ENCODE measurements at places on chromosomes 16 and 17.

- no peak for DNase-seq
Observed at GRCh38 chr17:31134576-31134975, 39.8 kb downstream of the NF1 start.

- no peak for DNase-seq
Observed at GRCh38 chr16:76490036-76490639, 212.9 kb downstream of the CNTNAP4 start.

- DNase-seq = no peak
Observed at GRCh38 chr17:81111066-81111465, 54.2 kb upstream of the PVALEF start.

DNA sequence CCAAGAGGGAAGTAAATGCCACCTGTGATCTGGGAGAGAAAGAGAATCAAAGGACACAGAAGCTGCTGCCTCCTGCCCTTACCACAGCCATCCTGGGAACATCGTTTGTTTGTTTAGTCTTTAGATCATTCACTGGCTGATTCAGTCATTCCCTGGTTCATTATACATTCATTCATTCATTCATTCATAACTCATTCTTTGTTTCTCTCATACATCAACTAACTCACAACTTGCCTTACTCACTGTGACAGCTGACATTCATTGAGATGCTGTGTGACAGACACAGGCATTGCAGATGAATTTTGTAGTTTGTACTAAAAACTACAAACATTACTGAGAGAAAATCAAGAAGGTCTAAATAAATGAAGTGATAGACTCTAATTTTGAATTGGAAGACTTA lies 291.0 kb upstream of the TNRC6C start:
- DNase-seq = no peak

- DNase-seq = no peak
Observed at GRCh38 chr16:56669005-56669839, at the start of gene MT1H. Gene MT1H, plus strand, starts transcription at chr16:56669814. Its CDS starts 71 bp downstream, at chr16:56669885.

- no peak for DNase-seq
Observed at GRCh38 chr17:40130352-40131042, 8.7 kb downstream of the MSL1 start.

- DNase-seq = peak; percentile 71
Observed at GRCh38 chr17:49996495-49997300, 1.7 kb upstream of the DLX3 start.

- no peak for DNase-seq
Observed at GRCh38 chr17:55090079-55090492, 121.5 kb downstream of the STXBP4 start.

DNA sequence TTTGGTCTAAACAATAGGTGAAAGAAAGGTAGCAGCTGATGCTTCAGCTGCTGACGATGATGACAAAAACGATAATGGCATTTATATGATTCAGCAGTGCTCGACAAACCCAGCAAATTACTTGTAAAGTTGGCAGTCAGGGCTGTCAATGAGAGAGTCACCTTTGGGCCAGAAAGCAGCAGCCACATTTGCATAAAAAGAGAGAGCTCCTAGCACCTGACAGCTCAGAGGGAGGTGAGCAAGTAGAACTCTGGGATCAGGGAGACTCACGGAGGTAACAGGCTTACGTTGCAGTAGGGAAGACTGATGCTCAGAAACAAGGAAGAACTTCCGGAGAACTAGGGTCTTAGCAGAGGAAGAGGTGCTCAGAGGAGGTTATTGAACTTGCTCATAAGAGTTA lies 291.9 kb upstream of the ZFHX3 start:
- DNase-seq = no peak

GRCh38 chr16:21626659-21627277 lies 25.6 kb downstream of the IGSF6 start:
- peak; percentile 88 for DNase-seq

GRCh38 chr16:16109453-16110110 lies 113.7 kb downstream of the ABCC6 start:
- DNase-seq = no peak

DNA sequence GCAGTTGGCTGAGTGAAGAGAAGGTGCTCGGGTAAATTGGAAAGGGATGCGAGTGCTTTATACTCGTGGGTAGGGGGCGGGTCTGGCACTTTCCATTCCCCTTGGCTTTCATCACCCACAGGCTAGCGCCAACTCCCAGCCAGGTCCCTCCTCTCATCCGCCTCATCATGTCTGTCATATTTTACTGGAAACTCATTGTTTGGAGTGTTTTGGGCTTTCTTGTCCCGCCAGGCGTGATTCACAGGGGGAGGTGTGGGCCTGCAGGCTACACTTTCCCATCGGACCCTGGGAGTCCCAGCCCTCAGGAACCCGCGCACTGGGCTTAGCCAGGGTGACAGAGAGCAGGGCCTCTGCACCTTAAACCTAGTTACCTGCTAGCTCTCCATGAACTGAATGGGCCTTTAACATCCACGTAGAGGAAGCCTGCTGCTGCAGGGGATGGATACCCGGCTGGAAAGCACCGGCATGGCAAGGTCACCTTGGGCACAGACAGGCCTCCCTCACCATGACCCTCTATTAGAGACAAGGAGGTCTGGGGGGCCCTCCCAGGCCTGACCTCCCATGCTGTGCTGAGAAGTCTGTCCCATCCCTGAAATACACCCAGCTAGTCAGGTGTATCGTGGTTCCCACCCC lies at the start of gene KRT14:
KRT14 (minus strand) TSS at position 33 of the 633 bp plus-strand sequence. CDS start 61 bp downstream, outside the sequence.
- no peak for DNase-seq

DNA sequence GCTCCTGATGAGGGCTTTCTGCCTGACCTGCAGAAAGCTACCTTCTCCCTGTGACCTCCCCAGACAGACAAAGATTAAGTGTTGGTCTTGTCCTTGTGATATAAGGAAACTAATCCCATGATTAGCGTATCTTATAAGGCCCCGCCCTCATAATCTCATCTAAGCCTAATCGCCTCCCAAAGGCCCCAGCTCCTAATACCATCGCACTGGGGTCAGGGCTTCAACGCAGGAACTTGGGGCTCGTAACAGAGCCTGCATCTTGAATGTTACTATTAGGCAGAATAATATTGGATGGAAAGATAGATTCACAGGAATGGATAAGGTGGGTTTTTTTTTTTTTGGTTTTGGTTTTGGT lies 78.9 kb downstream of the C16orf95 start:
- DNase-seq = no peak

DNA sequence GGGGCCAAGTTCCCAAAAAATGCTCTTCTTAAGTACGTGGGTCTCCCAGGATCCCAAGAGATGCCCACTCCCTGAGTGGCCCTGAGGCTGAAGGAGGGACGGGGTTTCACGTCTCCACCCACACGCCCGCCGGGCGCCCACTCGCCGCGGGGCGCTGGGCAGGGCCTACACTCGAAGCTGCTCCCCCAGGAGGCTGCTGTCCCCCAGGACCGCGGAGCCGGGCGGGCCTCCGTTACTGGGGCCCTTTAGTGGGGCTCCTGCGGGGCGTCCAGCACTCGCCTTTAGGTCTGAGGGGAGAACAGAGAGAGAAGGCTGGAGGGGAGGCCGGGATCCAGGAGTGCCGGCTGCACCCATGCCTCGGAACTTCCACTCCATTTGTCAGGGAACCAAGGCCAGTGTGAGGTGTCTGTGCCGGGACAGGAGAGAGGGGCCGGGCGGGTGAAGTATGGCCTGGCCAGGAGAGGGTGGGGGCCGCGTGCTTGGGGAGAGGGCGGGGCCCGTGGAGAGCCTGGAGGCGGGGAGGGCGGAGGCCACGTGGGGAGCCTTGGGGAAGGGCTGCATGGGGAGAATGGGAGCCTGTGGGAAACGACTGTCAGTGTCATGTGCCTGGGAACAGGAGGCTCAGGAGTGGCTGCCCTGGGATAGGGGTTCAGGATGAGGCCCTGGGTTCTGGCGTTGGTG lies 18.8 kb downstream of the NUBP1 start:
- no peak for DNase-seq

DNA sequence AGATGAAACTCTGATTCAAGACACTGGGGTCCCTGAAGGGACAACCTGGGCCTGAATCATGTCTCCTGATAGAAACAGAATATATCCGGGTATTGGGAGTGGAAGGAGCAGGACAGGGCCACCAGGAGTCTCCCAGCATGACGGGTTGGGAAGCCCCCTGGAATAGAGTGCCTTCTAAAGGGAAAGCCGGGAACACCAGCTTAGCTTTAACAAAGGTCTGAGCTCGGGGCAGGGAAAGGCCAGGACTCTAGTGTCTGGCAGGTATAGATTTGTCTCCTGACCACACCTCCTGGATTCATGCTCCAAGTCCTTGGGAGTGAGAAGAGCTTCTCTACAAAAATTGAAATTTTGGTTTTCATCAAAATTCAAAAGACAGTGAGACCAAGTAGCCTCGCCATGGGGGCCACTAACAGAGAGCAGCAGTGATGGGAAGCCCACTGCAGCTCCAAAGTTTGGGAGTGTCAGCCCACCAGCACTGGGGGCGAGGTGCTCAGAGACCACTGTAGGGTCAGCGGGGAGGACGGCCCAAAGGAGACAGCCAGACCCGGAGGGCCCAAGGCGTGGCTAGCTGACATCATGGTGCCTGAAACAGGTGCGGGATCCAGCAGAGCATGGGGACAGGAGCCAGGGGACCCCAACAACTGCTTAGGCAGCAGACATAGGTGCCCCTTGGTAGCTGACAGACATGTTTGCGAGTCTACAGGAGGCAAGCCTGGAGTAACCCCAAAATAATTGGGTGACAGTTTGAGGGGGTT lies 81.0 kb downstream of the C16orf78 start:
- DNase-seq = no peak

- peak; percentile 69 for DNase-seq
Observed at GRCh38 chr17:29116804-29117753, 63.1 kb downstream of the MYO18A start.

DNA sequence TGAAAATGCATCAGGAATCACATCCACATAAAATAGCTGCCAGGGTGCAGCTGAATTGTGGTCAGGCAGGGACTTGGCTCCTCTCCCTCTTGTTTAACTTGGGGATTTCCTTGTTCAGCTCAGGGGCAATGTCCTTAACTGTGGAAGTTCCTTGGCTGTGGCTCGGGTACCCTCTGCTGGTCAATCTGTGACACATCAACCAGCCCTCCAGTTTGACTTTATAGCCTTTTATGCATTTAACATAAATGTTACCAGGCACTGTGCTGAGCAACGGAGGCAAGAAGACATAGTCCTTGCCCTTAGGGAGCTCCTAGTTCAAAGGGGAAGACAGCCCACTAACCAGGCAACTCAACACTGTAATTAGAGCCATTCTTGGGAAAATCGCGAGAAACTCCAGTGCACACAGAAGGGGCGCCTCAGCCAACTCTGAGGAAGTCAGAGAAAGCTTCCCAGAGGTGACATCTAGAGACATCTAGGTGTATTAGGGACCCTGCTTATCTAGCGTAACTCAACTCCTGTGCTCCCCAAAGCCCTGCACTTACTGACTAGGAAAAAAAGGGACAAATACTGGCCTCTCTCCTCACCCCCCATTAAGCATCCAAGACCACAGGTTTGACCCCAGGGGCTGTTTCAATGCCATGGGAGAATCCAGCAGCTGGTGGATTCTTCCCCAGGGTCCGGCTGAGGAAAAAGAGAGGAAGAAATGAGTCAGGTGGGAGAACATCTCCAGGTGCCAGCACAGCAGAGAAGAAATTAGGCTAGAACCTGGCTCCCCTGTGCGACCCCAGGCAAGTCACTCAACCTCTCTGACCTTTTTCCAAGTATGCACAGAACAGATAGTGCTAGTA lies 17.3 kb upstream of the EEF2K start:
- DNase-seq = peak; percentile 75

GRCh38 chr17:10631048-10631700 lies 25.9 kb downstream of the MYH3 start:
- DNase-seq = peak; percentile 57
